ENCODE measurements at places on chromosomes 4 and X.

DNA sequence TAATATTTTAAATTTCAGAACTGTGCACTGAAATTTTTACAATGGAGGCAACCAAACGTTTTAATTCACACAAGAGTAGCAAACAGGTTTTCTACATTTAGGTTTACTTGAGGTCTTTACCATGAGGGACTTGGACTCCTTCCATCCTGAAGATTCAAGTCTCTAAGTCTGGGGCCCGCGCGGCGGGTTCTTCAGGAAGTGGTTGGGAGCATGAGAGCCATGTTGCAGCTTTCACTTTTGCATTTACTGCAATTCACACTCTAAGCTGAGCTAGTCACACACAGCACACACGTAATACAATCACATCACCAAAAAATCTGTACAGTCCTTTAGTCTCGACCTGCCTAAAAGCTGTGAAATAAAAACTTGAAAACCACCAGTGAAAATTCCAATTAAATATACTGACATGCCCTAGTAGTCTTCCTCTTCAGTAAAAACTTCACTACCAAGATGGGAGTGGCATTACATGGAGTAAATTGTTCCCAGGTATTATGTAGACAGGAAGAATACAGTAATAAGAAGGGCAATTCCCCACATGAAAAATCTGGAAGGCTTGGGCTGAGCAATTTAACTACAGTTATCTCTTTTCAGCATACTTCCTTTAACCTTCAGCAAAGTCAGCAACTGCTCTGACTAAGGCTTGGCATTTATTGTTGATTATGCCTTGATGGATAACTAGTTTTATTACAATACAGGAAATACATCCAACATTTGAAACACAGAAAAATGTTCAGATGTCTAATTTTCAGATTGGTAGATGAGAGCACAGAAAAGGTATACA, 571.1 kb upstream of the DIPK2B start:
- DNase-seq = peak; percentile 40

DNA sequence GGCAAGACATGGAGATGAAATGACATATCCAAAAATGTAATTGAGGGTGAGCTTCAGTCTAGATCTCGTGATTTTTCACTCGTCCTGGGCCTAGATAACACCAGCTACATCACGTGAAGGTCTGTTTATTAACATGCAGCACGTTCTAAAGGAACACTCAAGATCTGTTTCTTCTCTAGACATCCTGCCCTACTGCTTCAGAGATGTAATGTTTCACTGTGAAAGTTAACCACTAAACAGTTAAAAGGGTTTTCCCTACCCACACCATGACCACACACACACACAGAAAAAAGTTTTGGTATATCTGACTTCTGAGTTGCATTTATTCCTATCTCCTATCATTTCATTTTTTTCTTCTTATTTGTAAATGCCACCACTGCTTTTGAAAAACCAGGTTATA, 52.3 kb upstream of the SMIM31 start:
- DNase-seq = no peak

DNA sequence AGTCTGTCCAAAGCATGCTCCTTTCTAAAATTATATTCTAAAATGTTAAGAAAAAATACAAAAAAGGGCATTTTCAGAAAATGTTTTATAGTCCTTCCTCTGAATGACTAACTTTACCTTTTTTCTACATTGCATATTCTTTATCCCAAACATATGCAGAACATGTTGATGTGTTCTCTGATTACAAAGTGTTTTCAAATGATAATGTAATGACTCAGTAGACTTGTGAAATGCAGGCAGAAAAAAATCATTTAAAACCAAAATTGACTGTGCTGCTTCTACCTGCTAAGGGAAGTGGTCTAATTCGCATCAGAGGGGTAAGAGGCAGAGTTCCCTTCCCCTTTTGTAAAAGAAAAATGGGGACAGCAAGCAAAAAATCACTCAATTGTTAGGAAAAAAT, 22.7 kb upstream of the YTHDC1 start:
- no peak for DNase-seq

DNA sequence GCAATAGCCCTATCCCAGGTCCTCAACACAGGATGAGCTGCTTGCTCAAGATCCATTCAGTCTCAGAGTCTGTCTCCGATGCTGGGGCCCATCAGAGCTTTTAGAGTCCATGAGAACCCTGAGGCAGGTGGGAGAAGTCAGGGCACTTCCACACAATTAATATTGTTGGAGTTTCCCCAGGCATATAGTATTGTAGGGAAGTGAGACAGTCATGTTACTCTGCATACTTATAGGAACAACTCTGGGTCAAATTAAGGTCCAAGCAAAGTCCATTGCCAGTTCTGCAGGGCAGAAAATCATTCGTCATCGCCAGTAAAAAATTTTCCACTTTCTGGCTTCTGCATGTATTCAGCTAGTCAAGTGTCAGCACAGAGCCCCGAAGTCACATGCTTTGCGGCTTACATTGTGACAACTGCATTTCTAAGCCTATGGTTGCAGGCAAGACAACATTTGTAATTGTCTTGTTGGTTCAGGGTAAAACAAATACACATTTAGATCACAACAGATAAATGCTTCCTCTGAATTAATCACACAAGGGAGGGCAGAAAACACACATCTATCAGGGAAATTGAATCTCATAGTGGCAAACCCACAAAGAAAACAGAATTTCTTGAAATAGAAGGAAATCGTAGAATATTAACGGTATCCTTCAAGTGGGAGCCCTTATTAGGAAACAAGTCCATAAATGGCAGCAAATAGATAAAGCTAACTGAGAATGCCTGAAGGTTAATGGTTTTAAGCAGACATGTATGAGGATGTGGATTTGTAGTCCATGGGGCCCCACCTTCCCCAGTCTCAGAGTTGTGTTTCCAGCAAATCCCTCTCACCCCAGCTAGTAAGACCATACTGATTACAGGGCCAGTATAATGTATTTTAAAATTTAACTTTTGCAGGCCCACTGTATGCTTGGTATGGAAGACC, 412.1 kb upstream of the RASGEF1B start:
- DNase-seq = no peak

GRCh38 chrX:128973033-128973432, 550.3 kb downstream of the SMARCA1 start:
- no peak for DNase-seq

DNA sequence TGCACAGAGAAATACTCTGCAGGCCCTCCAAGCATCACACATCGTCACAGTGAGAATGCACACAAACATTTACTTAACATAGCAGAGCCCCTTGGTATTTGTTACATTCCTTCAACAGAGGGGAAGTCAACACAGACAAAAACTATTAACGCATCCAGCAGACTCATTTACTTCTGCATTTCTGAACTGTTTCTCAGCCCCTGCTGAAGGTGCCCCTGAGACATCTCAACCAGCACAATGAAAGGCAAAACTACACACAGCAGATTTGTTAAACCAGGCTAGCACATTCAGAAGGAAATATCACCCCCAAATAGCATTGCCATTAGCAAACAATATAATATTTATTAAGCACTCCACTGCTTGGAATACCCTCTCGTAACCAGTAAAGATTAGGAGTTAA, 367.0 kb downstream of the RAB28 start:
- DNase-seq = no peak

DNA sequence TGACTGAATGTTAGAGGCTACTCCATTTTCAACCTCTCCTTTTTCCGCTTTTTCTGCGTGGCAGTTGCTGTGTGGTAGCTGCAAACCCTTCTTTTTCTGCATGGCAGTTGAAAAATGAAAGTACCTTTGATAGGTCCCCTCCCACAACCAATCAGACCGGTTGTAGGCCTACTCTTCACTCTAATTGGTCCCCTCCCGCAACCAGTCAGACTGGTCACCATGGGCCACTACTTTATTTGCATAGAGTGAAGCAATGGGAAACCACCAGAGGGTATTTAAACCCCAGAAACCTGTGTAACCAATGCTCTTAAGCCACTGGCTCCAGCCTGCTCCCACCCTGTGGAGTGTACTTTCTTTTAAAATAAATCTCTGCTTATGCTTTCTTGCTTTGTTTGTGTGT, 877.8 kb downstream of the FAM133A start:
- no peak for DNase-seq

DNA sequence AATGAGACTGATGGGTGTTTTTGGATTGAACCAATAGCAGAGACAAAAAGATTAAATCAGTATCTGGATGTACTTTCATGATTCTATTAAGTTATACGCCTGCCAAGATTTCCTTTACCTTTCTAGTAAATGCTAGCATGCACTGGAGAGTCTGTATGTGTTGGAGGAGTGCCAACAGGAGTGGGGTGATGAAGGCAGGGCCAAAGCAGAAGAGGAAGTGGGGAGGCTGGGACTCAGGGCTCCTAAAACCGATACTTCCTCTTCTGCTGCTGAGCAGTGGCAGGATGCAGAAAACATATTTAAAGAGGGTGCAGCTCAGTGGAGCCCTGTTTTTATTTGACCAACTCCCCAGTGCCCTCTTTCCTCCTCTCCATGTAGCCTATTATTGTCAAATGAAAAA, 5.6 kb downstream of the CYSLTR1 start:
- peak; percentile 19 for DNase-seq

- DNase-seq = no peak
Observed at GRCh38 chr4:99157478-99157935, 13.4 kb upstream of the ADH4 start.

GRCh38 chrX:154327038-154327820, 31.6 kb downstream of the TKTL1 start:
- no peak for DNase-seq

DNA sequence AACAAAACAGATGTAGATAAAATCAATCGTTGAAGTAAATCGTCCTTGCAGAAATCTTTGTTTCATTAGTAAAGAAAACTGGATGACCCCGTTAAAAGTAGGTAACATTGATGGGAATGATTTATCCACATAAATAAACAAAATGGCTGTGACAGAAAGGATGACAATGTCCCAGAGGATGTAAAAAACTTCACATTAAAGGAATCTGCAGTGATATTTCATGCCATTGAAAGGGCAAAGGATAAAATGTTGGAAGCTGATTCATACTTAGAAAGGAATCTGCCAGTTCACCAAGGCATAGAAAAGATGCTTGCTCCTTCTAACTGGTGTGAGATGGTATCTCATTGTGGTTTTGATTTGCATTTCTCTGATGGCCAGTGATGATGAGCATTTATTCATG, 24.2 kb upstream of the EPGN start:
- no peak for DNase-seq

- no peak for DNase-seq
Observed at GRCh38 chr4:8434251-8435073, 6.1 kb downstream of the ACOX3 start.

DNA sequence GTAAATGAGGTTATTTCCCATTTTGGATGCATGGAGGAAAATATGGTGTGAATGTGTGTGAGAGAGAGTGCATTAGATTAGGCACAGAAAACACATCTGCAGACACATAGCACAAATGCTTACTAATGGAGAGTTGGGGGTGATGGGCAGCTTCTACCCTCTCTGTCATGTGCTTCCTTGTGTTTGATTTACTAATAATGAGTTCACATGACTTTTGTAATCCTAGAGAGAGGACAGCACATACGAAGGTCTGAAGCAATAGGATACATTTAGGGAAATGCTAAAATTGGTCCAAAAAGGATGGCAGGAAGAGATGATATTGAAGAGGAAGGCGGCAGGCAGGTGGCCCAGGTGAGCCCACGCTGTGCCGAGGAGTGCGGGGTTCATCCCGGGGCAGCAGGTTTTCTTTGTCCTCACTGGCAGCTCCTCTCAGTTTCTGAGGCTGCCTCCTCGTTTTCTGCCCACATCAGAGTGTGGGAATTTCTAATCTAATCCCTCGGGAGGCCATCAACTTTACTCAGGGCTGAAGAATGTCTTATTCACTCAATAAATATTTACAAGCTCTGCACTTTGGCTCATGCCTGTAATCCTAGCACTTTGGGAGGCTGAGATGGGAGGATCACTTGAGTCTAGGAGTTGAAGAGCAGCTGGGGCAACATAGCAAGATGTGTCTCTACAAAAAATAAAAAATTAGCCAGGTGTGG, 15.9 kb upstream of the MAP9 start:
- DNase-seq = no peak

GRCh38 chrX:150100261-150100660, 162.0 kb upstream of the EOLA2 start:
- no peak for DNase-seq

DNA sequence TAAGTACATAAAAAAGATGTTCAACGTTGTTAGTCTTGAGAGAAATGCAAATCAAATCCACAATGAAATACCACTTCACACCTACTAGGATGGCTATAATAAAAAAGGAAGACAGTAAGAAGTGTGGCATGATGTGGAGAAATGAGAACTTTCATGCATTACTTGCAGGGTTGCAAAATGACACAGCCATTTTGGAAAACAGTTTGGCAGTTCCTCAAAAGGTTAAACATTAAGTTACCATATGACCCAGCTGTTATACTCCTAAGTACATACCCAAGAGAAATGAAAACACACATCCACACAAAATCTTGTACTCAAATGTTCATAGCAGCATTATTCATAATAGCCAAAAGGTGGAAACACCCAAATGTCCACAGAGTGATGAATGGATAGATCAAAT, 25.8 kb upstream of the LIMCH1 start:
- no peak for DNase-seq

- DNase-seq = no peak
Observed at GRCh38 chr4:11698846-11699590, 270.3 kb upstream of the HS3ST1 start.

Measured in activated CD4-positive, alpha-beta T cell treated with anti-CD3 and anti-CD28 coated beads, Interleukin-2, amount 50 U/mL, for 4 hours (primary cell).